AG04449 (cell line): ENCODE measurements at places on chromosomes 3 and 15.
A peak's percentile ranks its signal among the peaks of the same experiment; 100 is the strongest.

GRCh38 chr3:197298945-197299854, 788 bp upstream of the DLG1 start:
- no peak for DNase-seq

GRCh38 chr3:174016186-174016585, 618.6 kb downstream of the NLGN1 start:
- peak; percentile 64 for DNase-seq

DNA sequence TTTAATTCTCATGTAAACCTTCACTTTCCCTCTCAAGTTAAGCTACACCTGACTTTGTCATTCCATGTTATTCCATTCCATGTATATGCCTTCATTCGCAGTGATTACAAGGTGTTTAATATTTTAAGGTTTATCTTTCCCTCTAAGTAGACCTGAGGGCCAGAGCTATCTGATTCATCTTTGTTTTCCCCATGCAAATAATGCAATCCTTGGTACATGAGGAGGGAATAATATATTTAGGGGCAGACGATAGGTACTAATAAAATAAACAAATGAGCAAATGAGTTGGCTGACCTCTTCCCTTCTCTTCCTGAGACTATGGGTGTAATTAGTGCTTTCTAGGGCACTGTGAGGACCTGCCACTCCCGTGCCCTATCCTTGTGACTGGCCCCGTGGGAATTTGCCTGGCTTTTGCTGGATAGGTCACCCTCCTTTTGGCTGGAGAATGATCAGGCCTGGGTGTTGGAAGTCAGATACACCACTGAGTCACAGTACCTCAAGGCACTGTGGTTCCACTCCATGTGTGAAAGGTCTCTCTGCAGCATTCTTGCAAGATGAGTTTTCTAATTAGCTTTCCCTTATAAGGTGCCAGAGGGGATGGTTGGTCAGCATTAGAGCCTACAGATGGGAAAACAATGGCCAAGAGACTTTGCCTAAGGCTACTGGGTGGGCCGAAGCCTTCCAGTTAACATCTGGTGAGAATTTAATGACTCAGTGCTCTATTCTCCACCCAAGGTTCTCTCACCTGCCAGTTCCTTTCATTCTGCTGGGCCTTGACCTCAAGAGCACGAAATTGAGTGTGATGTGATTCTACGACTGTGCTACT, 183.2 kb downstream of the P3H2 start:
- DNase-seq, result peak; percentile 92

DNA sequence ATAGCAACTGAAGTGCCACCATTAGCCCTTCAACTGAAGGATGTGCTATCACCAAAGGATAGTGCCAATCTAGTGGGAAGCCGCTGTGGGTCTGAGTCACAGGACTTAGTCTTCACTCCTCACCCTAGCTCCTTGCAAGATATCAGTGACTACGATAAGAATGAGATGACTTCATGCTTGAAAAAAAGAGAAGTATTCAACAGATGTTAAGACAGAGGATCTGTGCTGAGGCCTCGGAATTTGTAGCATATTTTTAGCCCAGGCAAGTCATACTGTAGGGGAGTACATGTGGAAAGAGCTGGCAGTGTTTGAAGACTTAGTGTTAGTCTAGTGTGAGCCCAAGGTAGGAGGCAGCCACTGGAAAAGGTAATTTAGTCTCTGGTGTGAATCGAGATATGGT, 270.7 kb upstream of the LRTM1 start:
- DNase-seq, result peak; percentile 95

- DNase-seq, result no peak
Measured at GRCh38 chr3:126130981-126131745, 47.2 kb upstream of the SLC41A3 start.

DNA sequence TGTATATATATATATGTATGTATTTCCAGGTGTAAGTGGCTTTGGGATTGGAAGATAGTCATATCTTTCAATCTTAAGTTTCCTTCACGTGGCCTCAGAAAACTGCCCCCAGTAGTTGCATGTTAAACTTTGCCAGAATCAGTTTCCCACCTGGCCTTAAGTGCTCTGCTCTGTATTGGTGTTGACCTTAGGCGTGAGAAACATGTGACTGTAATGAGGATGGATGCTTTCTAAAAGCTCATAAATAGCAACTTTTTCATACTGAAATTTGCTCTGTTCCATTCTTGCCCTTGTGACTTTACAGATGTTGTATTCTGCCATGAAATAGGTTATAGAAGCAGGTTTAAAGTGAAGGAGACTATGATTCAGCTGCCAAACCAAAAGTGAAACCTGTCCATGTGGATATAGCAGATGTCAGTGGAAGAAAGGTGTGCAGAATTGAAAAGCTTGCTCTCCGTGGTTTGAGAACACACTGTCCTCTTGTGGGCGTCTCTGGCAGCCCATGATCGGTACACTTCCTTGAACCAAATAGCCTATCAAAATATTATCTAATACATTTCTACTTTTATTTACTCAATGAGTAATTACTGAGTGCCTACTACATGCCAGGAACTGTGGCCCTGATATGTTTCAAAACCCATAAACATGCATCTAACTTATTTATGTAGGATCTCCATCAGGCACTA, 15.8 kb downstream of the SCG5 start:
- no peak for DNase-seq

DNA sequence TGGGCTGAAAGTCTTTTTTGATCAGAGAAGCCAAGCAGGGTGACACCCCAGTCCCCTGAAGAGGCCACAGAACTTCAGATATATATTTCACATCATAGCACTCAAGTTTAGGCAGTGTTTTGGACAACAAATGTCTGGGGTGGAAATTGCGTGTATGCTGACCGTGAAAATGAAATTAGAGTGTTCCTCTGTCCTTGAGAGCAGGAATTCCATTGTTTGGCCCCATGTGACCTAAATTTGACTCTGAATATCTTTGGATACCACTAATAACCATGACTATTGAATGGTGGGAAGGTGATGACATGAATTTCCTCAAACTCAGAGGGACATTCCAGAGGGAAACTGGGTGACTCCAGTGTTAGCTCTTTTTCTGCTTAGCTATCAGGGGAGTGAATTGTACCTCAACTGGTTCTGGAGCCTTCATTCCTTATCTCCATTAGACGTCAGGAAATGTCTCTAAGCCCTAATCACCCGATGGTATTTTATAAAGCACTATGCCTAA, 263.5 kb upstream of the RASGRP1 start:
- DNase-seq, result no peak

GRCh38 chr3:105529456-105529855, 162.7 kb downstream of the ALCAM start:
- no peak for DNase-seq

DNA sequence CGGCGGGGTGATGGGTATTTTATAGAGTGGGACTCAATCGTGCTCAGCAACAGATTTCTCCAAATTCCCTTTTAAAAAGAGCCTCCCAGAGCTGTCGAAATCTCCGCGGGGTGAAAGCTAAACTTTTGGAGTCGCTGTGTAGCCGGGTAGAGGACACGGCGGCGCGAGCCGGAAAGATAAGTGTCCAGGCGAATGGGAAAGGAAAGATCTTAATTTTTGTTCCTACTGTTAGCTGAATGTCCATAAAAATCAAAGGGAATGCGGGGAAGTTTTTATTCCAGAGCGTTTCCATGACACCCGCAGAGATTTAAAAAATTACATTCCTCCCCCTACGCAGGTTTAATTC, 9.1 kb downstream of the EOMES start:
- DNase-seq, result no peak

DNA sequence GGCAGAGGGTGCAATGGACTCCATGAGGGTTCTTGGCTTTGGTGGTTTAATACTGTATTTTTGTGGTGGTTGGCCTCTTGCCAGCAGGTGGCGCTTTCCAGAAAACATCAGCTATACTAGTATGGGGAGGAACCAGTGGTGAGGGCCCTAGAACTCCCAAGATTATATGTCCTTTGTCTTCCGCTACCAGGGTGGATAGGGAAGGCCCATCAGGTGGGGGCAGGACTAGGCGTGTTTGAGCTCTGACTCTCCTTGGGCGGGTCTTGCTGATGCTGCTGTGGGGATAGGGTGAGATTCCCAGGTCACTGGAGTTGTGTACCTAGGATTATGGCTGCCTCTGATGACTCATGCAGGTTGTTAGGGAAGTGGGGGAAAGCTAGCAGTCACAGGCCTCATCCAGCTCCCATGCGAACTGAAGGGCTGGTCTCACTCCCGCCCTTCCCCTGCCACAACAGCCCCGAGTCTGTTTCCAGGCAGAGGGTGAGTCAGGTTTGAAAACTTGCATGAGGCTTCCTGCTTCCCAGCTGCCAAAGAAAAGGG, 357.7 kb downstream of the OTOL1 start:
- peak; percentile 26 for DNase-seq

DNA sequence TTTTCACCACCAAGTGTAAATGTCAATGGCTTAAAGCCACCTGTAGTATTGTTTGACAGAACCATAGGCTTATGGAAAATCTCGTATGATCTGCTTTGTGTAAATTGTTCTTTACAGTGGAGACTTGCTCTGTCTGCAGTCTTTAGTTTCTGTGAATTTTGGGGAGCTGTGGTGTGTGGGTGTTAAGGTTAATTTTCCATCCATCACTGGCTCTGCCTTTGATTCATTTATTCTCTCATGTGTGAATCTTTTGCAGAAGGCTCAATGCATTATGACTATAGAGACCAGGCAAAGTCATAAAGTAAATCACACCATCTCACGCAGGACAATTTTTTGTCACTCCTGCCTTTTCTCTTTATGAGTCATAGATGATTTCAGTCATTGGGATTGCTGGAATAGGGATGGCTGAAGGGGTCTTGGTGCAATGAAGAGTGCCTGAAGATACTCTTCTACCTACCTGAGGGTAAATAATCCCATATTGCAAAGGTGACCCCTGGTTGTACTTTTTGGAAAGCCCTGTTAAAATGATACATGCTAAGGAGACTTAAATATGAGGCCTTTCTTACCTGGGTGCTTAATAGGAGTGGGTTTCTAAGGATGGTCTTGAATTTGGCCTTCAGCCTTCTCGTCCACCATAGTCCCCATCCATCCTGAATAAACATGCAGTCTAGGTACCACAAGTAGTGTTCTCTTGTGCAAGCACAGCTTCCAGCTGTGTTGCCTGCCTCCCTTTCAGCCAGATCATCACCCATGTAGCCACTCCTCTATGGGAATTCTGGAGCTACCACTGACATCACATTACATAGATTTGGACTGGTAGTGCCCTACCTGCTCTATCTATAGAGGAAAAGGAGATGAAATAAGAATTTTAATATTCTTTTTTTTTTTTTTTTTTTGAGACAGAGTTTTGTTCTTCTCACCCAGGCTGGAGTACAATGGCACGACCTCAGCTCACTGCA, 14.3 kb downstream of the TGFBR2 start:
- no peak for DNase-seq

DNA sequence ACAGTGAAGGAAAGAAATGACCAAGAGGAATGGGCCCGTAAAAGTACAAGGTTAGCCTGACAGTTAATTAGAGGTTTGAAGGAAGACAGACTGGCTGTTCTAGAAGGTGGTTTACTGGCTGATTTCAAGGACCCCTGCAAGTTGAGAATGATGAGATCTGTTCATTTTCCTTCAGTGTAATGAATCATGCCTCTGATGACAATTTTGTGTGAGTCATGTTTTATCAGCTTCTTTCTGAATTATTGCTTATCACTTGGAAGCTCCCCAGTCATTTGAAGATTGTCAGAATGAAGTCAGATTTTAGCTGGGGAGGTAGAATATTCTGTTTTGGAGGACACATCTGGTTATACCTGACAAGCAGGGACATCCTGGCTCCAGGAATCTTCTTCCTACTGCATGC, 50.6 kb downstream of the DRD3 start:
- DNase-seq, result no peak

- DNase-seq, result no peak
Measured at GRCh38 chr3:171320750-171321558, 139.3 kb downstream of the TNIK start.

GRCh38 chr15:101391431-101391830, 96.4 kb upstream of the SNRPA1 start:
- no peak for DNase-seq

DNA sequence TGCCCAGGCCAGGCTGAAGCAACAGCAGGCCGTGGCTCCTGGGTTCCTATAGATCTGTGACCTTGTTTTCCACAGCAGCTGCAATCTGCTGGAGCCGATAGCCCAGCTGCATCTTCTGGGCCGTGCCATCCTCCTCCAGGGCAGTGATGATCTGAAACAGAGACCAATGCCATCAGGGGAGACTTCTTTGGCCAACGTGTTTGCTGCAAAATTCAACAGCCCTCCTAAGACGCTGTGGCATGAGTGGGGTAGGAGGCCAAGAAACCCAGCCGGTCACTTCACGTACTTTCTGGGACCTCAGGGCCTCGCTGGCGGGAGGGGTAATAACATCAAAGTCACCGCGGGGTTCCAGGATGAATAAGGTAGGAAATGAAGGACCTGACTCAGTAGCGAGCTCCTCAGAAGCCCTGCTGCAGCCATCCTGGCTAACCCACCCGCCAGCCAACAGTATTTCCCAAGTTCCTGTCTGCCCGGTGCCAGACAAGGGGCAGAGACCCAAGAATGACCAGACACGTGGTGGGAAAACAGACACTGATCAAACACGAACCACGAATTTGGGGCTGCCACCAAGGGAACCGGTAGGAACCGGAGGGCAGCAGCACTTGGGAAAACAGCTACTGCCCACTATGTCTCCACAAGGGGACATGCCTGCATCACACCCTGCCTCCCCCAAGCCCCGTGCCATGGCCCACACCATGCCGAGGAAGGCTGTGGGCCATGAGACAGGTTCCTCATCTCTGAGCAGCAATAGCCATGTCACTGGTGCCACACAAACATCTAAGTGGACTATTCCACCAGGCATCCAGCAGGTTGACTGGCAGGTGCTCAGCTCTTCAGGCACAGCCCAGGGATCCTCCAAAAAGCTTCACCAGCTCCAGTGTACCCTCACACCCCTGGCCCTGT, 25.2 kb downstream of the PLXNB1 start:
- no peak for DNase-seq

GRCh38 chr15:62607114-62607462, 435.5 kb upstream of the TPM1 start:
- no peak for DNase-seq

DNA sequence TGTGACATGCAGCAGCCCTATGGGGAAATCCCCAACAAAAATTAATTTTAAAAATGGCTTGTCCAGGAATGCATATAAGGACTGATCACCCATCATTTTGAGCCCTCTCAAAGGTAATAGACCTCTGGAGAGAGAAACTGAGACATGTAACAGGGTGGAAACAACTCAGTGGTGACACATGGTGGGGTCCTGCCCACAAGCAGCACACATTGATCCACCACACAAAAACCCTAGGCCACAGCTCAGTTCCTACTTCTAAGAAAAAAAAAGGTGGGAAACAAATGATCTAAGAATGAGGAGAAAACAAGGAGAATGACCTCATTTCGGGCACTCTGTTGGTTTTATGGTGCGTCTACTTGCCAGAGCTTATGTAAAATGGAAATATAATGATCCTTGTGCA, 1.9 kb upstream of the SLC41A3 start:
- no peak for DNase-seq

DNA sequence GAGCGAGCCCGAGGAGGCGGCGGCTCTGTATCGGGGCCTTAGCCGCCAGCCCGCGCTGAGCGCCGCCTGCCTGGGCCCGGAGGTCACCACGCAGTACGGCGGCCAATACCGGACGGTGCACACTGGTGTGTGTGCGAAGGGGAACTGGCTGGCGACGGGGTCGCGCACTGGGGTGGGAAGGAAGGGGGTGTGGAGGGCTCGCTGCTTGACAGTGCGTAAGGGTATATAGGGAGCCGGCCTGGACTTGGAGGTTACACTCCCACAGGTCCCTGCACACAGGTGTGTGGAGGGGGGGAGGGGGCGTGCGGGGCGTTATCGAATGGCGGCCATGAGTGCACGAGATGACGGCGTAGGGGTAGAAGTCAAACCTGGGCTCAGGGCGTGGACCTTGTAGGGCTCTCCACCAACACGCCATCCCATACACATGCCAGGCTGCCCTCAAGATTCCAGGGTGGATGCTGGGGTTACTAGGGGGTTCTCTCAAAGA, 389 bp downstream of the APEH start:
- DNase-seq, result no peak
